ENCODE measurements at places on chromosomes 3 and 15.

- no peak for DNase-seq
Measured at GRCh38 chr3:106745344-106746168, 631.7 kb upstream of the CCDC54 start.

DNA sequence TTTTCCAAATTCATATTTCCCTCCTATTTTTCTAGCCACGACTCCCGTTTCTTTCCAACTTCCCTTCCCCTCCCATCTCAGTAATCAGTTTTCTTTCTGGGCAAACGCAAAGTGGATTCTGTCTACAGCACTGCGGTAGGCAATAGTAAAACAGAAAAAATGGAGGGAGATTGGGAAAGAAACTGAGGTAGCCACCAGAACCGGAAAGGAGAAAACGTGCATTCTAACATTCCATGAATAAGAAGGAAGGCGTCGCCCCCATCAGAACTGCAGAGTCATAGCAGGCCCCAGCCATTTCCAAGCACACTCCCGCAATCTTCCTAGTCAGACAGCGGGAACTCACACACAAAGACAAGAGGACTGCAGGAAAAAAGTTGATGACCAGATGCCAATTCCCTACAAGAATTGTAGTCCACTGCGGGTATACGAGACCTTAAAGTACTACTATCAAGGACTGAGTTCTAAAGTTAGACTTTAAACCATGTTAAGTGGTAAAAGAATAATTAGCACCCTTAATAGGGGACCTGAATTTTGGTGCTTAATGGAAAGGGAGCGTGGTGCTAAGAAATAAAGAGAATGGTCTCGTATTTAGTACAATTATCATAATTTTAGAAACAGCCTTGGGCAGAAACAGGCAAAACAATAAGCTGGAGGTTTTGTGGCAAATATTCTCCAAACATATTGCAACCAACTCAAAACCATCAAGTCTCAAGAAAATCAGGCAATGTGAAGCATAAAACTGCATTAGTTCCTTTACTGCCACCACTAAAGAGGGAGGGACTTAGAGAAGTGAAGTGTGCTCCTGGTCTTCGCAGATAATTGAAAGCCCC lies 1.4 kb downstream of the PFN2 start:
- no peak for DNase-seq

DNA sequence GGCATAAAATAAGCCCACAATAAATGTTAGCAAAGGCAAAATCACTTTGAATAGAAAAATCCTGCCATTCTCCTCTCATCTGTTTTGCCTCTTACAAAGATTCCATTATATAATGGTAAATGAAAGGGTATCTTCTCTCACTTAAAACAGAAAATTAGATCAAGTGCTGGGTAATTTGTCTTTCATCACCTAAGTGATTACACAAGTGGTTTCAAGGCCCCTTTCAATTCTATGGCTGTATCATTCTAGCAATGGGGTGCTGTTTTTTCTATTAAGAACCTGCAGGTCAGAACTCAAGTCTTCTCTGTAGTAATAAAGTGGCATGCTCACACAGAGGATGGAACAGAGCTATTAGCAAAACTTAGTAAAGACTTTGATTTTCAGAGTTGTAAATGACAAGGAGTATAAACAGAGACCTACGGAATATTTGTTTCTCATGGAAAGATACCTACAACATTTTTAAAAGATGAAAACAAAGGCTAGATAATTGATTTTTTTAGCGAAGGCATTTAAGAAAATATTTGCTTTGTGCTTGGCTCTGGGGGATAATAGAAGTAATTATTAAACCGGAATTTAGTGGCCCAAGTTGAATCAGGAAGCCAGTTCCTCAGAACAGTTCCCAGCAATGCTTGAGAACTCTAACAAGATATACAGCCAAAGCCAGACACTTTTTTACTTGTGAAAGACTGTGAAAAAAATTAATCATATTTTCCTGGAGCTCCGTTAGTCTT lies 137.4 kb downstream of the CMSS1 start:
- no peak for DNase-seq

GRCh38 chr15:92848464-92848851 lies 51.7 kb upstream of the CHD2 start:
- DNase-seq = no peak

GRCh38 chr15:28974142-28974541 lies 88.4 kb downstream of the APBA2 start:
- DNase-seq = no peak

DNA sequence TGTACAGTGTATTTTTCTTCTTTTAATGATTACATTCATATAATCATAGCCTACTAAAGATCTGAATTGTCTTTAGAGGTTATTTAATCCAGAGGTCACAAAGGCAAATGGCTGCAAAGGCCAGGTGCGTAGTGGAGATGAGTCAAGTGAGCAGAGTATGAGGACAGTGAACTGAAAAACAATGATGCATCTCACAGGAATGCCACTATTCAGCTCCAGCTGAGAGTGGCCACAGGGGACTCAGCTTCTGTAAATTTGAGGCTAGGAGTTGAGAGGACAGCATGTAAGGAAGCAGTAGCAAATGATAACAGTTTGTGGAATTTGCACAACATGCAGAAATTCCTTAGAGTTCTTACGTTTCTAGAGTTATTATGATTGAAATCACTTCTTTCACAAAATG lies 50.4 kb downstream of the COL6A5 start:
- DNase-seq = no peak

DNA sequence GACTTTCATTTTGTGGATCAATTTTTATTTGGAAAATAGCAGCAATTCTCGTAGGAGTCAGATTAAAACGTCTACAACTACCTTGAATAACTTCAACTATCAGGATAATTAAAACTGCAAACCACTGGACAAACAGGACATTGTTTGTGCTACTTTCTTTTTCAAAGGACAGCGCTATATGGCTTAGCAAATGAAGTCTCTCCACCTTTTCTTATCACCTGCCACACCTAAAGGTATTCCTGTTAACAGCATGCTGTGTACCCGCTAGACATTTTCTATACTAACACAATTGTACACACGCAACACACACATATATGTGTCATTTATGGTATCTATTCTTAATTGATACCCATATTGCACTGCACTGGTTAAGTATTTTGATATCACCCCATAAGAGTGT lies 19.2 kb downstream of the MNS1 start:
- DNase-seq = no peak

DNA sequence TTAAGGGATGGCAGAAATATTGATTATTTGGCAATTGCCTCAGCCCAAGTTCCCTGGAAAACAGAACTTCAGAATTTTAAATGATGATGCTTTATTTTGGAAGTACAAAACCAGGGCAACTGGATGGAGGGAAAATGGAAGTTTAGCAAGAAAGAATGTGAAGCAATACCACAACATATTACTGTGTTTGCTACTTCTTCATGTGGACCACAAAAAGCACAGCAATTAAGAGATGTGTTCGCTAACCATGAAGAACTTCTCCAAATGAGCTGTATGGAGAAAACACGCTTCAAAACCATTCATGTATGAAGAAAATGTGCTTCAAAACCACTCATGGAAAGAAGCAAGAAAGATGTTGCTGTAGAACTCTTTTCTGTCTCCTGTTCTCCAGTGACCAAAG lies 64.7 kb upstream of the ARL6 start:
- DNase-seq = no peak

GRCh38 chr3:25592510-25592968 lies 72.2 kb downstream of the TOP2B start:
- DNase-seq = no peak

DNA sequence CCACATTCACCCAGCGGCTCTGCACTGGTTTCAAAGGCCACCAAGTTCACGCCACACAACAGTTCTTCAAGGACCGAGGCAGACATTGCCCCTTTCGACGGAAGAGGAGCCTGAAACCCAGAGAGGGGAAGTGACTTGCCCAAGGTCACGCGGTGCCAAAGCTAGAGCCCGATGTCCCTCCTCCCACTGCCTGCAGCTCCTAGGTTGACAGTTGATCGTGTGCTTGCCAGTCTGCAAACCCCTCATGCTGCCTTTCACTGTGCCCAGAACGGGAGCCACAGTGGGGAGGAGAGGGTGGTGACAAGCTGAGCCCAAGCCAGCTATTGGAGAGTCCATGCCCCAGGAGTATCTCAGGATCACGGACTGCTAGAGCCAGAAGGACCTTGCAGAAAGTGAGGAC lies 230.9 kb downstream of the XXYLT1 start:
- DNase-seq = no peak

DNA sequence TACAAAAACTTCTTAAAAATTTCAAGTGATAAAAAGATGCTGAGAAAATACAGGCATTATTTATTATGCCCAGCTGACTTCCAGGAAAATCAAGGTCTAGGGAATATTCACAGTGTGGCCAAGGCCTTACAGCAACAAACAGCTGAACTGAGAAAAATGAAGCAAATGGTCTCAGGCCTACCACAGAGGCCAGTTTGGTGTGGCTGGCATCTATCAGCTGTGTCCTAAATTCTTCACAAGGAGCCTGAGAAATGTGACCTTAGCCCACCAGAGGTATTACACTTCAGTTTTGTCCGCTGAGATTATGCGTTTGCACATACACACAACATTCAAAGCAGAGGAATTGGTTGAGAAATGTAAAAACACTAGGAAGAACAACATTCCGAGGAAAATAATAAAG lies 77.4 kb downstream of the ANP32A start:
- no peak for DNase-seq

GRCh38 chr3:63685340-63685739 lies 32.9 kb downstream of the SNTN start:
- no peak for DNase-seq

DNA sequence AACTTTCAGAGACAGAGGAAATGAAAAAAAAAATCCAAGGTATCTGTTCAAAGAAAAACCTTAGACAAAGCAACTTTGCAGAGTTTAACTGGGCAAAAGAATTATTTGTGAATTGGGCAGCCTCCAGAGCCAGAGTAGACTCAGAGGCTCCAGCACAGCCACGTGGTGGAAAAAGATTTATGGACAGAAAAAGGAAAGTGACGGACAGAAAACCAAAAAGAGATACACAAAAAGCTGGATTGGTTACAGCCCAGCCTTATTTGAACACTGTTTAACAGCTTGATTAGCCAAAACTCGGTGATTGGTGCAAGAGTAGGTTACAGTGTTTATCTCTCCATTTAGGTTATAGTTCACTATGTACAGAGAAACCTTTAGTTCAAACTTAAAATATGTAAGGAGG lies 23.7 kb upstream of the GPD1L start:
- DNase-seq = no peak

- DNase-seq = no peak
Measured at GRCh38 chr3:71801986-71802385, 17.0 kb upstream of the PROK2 start.

GRCh38 chr15:71532994-71533393 lies 277.4 kb upstream of the NR2E3 start:
- no peak for DNase-seq

DNA sequence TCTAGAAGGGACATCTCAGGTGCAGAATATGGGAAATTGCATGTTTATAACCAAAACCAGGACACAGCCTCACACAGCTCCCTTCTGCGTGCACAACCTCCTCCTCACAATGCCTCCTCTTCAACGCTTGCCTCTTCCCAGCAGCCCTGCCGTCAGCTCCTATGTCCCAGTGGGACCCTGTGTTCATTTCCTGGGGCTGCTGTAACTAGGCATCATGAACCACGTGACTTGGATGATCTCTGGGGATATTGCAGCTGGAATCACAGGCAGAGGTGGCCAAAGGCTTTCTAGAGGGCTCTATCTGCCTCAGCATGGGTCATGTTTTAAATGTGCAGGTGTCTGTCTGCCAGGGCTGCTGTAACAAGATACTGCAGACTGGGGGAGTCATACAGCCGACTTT lies 375.3 kb downstream of the OCA2 start:
- DNase-seq = no peak

DNA sequence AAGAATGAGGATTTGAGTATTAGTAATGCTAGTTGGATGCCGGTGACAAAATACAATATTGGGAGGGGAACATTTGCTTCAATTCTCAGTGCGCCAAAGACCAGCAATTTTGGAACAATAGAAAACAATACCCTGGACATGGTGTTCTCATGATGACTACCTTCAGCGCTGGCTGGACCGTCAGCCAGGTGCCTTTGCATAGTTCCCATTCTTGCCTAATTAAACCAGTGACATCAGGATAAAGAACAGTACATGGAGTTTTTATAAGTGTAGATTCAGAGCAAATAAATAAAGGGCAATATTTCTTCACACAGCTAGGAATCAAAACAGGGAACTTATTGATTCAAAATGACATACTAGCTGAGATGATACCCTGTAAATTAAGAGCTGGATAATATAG lies 404.8 kb upstream of the RORA start:
- DNase-seq = no peak

DNA sequence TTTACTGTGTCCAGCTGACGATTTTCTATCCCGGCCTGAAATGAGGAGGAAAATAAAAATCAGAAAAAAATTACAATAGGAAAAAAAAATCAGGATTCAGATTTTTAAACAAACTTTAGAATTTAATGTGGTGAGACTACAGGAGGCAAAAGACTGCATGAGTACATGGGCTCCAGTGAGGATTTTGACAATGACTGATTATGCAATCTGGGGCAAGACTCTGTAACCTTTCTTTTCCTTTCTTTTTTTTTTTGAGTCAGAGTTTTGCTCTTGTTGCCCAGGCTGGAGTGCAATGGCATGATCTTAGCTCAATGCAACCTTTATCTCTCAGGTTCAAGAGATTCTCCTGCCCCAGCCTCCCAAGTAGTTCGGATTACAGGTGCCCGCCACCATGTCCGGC lies 29.9 kb downstream of the SPG11 start:
- no peak for DNase-seq

- DNase-seq = no peak
Measured at GRCh38 chr15:51736069-51736468, 1.4 kb downstream of the LYSMD2 start.

GRCh38 chr3:18725668-18726407 lies 300.7 kb upstream of the SATB1 start:
- DNase-seq = peak; percentile 50

DNA sequence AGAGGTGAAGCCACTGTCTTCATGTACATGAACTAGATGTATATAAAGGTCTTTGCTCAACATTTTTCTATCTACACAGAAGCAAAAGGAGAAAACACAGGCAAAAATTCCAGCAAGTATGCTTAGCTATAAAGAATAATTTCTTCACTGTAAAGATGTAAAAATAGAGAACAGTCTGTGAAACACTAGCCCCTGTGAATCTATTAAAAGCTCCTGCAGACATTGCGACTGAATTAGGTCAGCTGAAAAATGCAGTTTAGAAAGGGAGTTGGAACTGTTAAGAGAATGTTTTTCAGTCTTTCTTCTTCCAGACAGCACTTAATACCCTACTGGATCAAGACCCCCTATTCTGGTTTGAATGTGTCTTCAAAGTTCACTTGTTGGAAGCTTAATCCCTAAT lies 291.5 kb downstream of the KBTBD8 start:
- no peak for DNase-seq

- no peak for DNase-seq
Measured at GRCh38 chr15:85725019-85725418, 69.7 kb downstream of the KLHL25 start.
